ENCODE measurements at places on chromosomes 12 and 14. TPM values are rescaled to one million over a fixed set of nuclear protein-coding genes. Genes with fewer than 3 reads are reported as not detected.

- no peaks in the 10 kb centered on the region for H3K36me3 ChIP-seq
- H3K27me3 ChIP-seq = no peaks in the 10 kb centered on the region
- no peak overlapping the region for H3K27ac ChIP-seq
- H3K4me1 ChIP-seq = peaks cover 8% of the 10 kb centered on the region
Observed at GRCh38 chr12:51388069-51388799, 3.0 kb downstream of the GALNT6 start.

The OASL gene
- total RNA-seq = not detected

The KRT81 gene
- total RNA-seq = not detected

DNA sequence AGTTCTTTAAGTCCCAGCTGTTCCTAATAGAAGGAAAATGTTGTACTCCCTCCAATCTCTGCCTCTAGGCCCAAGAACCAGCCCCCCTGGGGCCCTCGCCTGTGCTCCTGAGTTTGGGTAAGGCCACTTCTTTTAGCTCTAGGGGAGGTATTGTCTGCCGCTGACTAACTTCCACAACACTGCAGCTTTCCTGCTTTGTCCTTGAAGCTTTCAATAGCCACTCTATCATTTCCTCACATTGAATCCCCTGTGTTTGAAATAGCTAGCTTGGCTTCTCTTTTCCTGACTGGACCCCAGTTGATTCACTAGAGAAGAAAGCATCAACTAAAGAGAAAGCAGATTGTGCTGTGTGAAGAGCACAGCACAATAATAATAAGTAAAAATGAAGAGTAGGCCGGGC lies 28.8 kb downstream of the KRT80 start:
- H3K27ac ChIP-seq = no peak overlapping the region
- H3K36me3 ChIP-seq = no peaks in the 10 kb centered on the region
- no peak for DNase-seq
- no peak overlapping the region for H3K4me3 ChIP-seq

- DNase-seq = no peak
- no peaks in the 10 kb centered on the region for H3K4me1 ChIP-seq
- H3K4me3 ChIP-seq = no peak overlapping the region
- H3K27me3 ChIP-seq = no peaks in the 10 kb centered on the region
Observed at GRCh38 chr14:47826809-47827208, 151.4 kb upstream of the MDGA2 start.

DNA sequence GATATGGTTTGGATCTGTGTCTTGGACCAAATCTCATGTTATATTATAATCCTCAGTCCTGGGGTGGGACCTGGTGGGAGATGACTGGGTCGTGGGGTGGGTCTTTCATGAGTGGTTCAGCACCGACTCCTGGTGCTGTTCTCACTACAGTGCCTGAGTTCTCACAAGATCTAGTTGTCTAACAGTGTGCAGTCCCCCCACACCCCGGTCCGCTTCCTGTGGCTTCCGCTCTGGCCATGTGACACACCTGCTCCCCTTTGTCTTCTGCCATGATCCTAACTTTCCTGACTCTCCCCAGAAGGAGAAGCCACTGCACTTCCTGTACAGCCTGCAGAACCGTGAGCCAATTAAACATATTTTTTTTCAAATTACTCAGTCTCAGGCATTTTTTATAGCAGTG lies 1262.2 kb downstream of the TMEM121 start:
- no peak for DNase-seq
- H3K27me3 ChIP-seq = no peaks in the 10 kb centered on the region
- no peak overlapping the region for H3K27ac ChIP-seq
- no peaks in the 10 kb centered on the region for H3K36me3 ChIP-seq
- no peak overlapping the region for H3K4me3 ChIP-seq

The A2M gene
- not detected for total RNA-seq

The LRP1-AS gene
- total RNA-seq = not detected

DNA sequence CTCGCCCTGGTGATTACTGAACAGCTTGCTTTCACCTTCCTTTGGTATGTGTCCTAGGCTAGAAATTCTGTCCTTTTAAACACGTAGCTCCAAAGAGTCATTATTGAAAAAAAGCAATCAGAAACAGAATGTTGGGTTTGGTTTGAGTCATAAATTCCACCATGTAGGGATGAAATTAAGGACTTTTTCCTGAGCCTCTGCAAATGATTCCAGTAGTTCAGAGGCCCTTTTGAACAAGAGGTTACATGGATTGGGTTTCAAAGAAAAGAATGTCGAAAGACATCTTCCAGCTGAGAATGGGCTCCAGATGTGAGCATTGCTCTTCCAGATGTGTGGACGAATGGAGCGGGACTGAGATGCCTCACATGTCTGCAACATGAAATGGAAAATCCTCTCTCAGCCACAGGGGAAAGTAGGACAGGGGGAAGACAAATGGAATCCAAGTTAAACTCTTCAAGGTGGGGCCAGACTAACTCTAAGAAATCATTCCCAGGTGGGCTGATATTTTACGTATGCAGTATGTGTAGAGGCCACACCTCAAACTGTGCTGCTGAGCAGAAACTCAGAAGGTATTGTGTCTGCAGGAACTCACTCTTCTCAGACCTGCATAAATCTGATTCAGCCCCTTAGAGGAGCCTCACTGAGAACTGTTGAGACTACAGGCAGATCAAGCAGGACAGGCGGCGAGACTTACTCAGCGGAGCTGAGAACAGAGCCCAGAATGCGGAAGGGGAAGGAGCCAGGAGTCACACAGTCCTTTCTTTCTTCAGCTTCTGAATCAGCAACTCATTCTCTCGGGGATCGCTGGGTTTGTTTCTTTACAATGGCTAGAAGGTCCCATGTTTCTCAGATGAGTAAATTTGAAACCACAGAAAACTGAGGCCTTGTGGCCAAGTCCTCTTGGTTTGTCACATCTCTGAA lies 23.3 kb upstream of the EMP1 start:
- H3K4me3 ChIP-seq = no peak overlapping the region
- no peaks in the 10 kb centered on the region for H3K36me3 ChIP-seq
- peak; percentile 44 for DNase-seq
- H3K27me3 ChIP-seq = no peaks in the 10 kb centered on the region

DNA sequence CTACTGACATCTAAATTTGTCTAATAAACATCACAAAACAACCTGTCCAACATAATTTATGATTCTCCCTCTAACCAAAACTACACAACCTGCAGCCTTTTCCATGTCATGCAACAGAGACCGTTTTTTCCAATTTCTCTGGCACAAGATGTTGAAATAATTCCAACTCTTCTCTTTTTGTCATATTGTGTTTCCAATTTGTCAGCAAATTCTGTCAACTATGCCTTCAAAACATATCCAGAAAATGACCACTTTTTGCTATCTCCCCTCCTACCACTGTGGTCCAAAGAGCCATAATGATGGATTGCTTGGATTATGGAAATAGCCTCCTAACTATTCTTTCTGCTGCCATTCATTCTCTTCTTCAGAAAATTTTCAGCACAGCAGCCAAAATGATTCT lies 31.3 kb upstream of the SSTR1 start:
- DNase-seq = no peak
- H3K27ac ChIP-seq = no peak overlapping the region
- H3K36me3 ChIP-seq = no peaks in the 10 kb centered on the region

DNA sequence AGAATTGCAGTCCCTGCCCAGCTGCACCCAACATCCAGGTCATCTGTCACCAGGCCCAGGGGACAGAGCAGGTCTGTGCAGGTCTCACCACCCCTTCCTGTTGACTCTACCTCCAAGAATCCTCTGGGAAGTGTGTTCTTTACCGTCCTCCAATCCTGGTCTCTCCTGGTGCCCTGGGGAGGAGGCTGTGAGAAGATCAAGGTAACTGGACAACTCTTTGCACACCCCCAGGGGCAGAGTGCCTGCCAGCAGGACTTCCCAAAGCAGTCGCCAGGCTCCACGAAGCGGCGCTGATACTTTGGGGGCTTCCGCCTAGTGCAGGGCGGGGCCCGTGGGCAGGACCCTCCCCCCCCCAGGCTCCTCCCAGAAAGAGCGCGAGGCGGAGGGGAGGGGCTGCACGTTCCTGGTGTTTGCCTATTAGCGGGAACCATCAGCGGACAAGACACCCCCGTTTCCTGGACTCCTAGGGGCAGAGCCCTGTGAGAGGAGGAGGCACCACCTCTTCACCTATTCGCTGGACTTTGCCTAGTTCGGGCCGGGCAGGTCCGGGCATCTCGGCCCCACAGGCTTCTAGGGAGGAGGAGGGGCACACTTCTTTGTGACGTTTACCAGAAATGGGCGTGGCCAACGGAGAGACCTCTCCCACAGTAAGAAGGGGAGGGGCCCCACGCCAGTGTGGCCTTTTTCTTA lies 918.0 kb downstream of the AACS start:
- H3K27ac ChIP-seq = peak overlapping the region; percentile 69
- peak; percentile 85 for DNase-seq
- H3K27me3 ChIP-seq = peaks cover 3% of the 10 kb centered on the region
- H3K4me3 ChIP-seq = peak overlapping the region; percentile 67
- no peaks in the 10 kb centered on the region for H3K36me3 ChIP-seq

The CAPZA3 gene
- not detected for total RNA-seq

The LIN7A gene
- 17.8 TPM for total RNA-seq

- no peak overlapping the region for H3K27ac ChIP-seq
- 0 out of 2 replicates have a peak, but pooled peaks cover 3% of the 10 kb centered on the region for H3K4me1 ChIP-seq
- no peak for DNase-seq
- no peaks in the 10 kb centered on the region for H3K27me3 ChIP-seq
- H3K36me3 ChIP-seq = no peaks in the 10 kb centered on the region
Observed at GRCh38 chr12:66129934-66130266, 650 bp downstream of the LLPH start.

The NINJ2 gene
- not detected for total RNA-seq

GRCh38 chr12:45039757-45040156 lies 11.1 kb downstream of the DBX2 start:
- H3K4me3 ChIP-seq = no peak overlapping the region
- no peaks in the 10 kb centered on the region for H3K27me3 ChIP-seq
- no peak overlapping the region for H3K27ac ChIP-seq
- peaks cover 4% of the 10 kb centered on the region for H3K4me1 ChIP-seq
- H3K36me3 ChIP-seq = no peaks in the 10 kb centered on the region
- DNase-seq = no peak

GRCh38 chr14:99716850-99717681 lies 33.0 kb downstream of the CYP46A1 start:
- no peak overlapping the region for H3K27ac ChIP-seq
- no peak for DNase-seq
- H3K4me1 ChIP-seq = no peaks in the 10 kb centered on the region
- no peaks in the 10 kb centered on the region for H3K36me3 ChIP-seq

DNA sequence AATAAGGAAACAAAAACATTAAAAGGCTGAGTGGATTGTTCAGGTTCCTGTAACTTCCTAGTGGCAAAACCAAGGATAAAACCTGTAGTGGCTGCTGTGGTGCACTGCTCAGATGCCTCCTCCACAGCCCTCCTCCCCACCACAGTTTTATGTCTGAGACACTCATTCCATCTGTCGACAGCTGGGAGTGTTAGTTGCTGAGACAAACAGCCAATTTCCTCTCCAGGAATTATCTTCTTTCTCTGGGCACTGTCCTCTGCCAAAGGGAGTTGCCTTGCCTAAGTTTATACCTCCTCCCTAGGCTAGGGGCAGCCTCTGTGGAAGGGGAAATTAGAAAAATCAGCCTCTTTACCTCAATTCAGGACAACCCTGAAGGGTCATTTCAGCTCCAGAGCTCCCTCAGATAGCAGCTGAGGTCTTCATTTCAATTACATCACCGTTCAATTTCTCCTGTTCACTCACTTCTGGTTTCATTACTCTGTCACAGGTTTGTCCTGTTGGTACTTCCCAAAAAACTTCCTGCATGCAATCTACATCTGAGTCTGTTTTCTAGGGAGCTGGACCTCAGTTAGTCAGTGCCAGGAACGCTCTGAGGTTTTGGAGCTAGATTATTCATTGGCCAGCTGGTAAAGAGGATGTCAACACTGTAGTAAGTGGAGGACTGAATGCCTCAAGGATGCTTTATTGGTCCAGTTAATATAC lies 74.9 kb upstream of the ATP2B1 start:
- no peak for DNase-seq
- no peak overlapping the region for H3K27ac ChIP-seq

DNA sequence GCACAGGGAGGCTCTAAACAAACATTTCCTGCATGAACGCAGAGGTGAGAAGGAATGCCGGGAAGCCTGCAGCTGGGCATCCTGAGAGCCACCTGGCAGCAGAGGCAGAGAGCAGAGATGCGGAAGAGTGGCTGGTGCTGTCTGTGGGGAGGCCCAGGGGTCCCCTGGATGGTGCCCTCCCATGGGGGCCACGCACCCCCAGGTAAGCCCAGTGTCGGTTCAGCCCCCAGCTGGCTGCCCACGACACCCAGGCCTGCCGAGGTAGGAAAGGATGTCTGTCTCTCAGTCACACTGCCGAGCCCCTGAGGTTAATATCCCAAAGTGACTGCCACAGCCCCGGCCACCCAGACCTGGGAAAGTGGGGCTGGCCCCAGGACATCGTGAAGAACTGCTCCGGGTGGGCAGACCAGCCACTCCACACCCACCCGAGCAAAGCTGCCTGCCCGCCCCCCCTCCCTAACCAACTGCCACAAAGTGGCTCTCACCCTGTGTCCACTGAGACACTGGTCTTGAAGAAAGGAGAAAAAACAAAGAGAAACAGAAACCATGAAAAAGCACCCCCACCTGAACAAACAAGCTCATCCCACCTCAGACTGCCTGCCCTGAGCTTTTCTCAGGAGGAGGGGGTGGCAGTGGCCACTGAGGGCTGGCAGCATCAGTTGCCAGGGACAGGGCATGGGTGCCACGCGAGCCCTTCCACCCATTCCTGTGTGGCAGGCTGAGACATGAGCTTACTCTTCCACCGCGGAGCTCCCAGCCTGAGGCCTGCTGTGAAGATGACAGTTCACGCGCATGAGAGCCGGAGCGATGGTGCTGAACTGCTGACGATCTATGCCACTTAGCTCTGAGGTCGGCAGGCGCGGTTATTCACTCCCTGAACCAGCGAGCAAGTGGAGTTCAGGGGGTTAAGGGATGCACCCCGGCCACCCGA lies 40.8 kb downstream of the CCDC88C start:
- no peak for DNase-seq
- H3K36me3 ChIP-seq = no peaks in the 10 kb centered on the region
- H3K4me1 ChIP-seq = peaks cover 39% of the 10 kb centered on the region
- H3K27ac ChIP-seq = no peak overlapping the region

The ITGB7 gene
- 1.2 TPM for total RNA-seq

The ADAMTS20 gene
- total RNA-seq = 4.5 TPM

GRCh38 chr14:95088665-95089064 lies 68.7 kb downstream of the DICER1 start:
- peaks cover 2% of the 10 kb centered on the region for H3K36me3 ChIP-seq
- no peaks in the 10 kb centered on the region for H3K27me3 ChIP-seq
- no peak overlapping the region for H3K4me3 ChIP-seq
- no peak for DNase-seq
- no peaks in the 10 kb centered on the region for H3K4me1 ChIP-seq

- H3K27ac ChIP-seq = no peak overlapping the region
- H3K36me3 ChIP-seq = 0 out of 2 replicates have a peak, but pooled peaks cover 5% of the 10 kb centered on the region
- no peaks in the 10 kb centered on the region for H3K27me3 ChIP-seq
- DNase-seq = no peak
- no peak overlapping the region for H3K4me3 ChIP-seq
- no peaks in the 10 kb centered on the region for H3K4me1 ChIP-seq
Observed at GRCh38 chr12:124015494-124016461, 42.8 kb downstream of the ZNF664 start.

The PLEKHH1 gene
- total RNA-seq = 33.3 TPM
